Left cardiac atrium (tissue), 4 donors: ENCODE measurements at places on chromosomes 12 and 14. TPM values are rescaled to one million over a fixed set of nuclear protein-coding genes. Genes with fewer than 3 reads are reported as not detected.

GRCh38 chr14:72700338-72701236 is 193.3 kb downstream of the DPF3 start:
- DNase-seq: no peak

DNA sequence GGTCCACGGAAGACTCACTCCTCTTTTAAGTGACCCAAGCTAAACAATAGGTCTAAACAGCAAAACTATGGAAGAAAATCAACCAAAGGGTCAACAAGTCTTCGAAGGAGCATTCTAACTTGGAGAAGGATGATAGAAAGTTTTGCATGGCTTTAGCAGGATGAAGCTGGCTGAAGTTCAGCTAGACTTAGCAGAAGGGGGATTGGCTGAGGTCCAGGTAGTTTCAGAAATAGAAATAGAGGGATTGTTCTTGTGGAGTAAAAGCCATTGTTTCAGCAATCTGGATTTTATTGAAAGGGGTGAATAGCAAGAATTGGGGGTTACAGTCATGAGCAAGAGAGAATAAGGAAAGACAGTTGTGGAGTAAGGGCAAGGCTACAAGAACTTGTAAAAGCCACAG is 84.7 kb upstream of the TSPAN8 start:
- no peak for DNase-seq

DNA sequence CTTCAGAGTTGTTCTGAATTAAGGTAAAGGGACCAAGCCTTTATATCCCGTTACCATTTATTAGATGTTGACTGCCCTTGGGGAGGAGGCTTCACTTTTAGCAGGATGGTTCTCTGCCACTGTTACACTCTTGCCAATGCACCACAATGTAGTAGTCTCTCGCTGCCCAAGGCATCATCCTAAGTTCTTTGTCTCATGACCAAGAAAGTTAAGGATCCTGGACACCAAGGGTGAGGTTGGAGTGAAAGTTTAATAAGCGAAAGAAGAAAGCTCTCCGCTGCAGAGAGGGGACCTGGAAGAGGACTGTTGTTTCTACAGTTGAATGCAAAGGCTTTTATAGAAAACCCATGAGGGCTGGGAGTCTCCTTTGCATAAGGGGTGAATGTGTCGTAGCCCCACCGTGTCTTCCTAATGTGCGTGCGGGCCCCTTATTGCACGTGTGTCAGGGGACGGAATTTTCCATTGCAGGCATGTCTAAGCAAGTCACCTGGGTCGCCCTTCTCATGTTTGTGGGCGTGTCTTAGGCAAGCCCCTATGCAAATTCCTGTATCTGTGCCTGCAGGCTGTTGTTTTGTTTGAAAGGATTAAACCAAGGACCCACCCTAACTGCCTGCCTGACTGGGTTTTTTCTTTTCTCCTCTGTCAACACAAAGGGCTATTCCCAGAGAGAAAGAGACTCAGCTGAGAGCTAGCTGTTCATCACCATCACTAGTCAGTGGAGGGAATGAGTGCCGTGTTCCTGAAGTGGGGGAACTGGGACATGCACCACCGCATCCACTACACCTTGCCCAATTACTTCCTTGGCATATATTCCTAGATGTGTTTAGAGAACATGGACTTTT is 17.6 kb upstream of the RNASE1 start:
- DNase-seq: no peak

DNA sequence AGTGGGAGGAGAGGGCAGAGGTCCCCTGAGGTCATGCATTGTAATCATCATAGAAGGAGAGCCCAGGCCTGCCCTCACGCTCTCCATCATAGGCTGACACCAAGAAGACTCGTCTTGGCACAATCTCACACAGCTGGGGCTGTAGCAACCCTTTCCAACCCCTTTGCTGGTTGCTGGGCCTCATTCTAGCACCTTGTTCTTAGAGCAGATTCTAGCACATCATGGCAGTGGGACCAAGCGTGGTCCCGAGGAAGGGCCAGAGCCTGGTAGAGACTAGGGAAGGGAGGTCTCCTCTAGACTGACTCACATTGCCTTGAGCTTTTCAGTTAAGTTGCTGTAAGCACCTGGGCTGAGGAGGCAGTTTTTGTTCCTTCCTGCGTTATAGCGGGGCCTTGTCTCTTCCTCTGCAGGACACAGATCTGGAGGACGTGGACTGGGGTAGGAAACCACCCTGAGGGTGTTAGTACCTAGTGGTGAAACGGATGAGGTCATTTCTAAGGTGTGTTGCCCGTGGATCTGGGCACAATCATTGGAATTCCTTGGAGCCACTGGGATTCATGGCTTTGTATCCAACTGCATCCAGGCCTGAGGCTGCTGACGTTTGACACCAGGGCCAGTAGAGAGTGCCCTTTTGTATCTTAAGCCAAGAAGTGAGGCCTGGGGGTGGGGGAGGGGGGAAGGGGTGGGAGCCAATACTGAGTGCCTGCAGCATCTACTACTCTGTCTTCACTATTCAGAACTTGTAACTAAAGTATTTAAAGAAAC is 19.9 kb downstream of the RPS6KL1 start:
- DNase-seq: no peak

The EIF2S3B gene
- total RNA-seq: 0.65 TPM
